ENCODE measurements at places on chromosomes 7 and 10. TPM values are rescaled to one million over a fixed set of nuclear protein-coding genes. Genes with fewer than 3 reads are reported as not detected.

The NRBF2 gene
- total RNA-seq = 17.8 TPM

The PILRA gene
- total RNA-seq = 1.8 TPM

The BBIP1 gene
- total RNA-seq = 50.7 TPM

The BMPER gene
- 10.6 TPM for total RNA-seq

The PALD1 gene
- total RNA-seq = 11.7 TPM
